CD8-positive, alpha-beta T cell (primary cell): ENCODE measurements at places on chromosomes 3 and 15.
A peak's percentile ranks its signal among the peaks of the same experiment; 100 is the strongest.

DNA sequence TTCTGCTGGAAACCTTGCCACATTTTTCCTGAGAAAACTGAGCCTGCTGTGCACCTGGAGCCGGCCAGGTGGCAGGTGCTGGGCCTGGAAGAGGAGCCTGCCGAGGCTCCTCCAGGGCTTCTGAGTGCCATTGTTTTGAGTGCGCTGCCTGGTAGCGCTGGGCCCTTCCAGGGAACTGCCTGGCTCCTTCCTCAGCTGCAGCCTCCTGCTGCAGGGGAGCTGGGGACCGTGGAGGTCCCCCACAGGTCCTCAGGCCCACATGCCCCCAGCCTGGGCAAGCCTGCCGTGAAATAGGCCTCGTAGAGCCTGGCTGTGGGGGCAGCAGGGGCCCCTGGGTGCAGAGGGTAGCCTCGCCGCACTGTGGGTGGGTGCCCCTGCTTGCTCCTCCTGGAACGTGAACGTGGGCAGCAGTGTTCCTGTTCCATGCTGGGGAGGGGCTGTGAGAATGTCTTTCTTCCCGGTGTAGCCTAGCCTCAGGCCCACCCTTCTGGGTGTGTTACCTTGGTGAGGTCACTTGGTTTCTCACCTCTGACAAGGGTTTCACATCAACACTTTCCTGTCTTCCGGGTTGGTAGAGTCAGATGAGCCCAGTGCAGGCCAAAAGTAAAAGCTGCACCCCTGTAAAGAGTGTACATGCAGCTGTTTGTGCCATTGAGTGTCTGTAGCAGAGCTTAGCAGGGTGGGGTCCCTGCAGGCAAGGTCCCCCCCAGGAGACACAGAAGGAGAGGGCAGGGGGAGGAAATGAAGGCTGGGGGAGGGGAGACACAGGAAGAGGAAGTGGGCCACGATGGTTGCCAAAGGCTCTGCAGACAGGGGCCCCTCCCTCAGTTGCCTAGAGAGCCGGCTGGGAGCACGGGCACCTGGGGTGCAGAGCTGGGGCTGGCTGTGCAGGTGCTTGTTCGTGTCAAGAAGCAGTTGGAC, 34.5 kb downstream of the KLF13 start:
- DNase-seq = peak; percentile 97

DNA sequence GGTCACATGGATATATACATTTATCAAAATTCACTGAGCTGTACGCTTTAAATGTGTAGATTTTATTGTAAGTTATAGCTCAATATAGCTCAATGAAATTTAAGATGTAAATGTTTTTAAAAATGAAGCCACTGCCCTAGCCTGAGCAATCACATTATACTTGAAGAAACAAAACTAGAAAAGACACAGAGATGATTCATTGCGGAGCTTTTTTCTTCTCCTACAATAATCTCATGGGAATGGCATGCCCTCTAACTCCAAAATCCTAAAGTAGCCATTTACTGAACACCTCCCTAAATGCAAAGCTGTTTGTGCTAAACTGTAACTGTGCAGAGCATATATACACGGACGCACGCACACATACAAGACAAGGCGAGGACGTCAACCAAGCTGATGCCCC, 84.2 kb downstream of the MYO9A start:
- DNase-seq = no peak

DNA sequence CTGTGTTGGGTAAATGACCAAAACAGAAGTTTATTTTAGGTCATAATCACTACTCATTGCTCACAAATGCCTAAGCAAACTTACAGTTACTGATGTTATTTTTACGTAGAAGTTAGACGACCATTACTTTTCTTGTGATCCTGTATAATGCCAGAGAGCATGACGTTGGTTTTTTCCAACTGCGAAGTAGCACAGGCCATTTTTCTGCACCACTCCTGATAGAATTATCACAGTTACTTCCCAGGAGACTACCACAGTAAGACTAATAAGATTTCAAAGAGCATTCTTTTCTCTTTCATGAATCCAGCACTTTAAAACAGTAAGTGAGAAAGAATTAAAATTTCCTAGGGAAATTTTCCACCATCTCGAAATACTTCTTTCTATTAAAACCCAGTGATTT, 19.8 kb downstream of the CD200 start:
- no peak for DNase-seq

DNA sequence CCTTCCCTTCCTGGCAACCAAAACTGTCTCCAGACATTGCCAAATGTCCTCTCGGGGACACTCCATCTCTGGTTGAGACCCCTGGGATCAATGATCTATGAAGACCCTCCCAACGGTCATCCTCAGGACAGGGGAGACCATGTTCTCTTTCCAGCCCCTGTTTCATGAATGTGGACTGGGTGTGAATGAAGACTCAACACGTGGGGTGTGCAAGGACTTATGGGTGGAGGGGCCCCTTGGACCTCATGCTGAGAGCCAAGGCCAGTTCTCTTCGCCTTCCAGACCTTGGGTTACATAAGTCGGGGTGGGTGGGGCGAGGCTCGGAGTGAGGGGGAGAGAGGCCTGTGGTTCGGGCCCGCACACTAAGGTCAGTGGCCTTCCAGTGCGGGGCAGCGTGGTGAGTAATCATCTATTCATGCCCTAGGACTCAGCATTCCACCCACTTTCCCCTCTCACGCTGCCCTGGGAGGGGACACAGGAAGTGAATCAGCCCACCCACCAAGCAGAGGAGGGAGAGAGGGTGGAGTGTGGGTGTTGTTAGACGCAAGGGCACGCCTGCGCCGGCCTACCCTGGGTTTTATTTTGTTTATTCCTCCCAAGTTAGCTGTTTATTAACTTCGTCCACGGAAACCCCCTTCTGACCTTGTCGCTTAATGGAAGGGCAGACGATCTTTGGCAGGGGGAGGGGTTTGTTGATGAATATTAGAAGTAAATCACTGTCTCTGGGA, 6.7 kb downstream of the PAQR5 start:
- no peak for DNase-seq

GRCh38 chr3:127747751-127748521, 74.4 kb downstream of the MGLL start:
- no peak for DNase-seq

DNA sequence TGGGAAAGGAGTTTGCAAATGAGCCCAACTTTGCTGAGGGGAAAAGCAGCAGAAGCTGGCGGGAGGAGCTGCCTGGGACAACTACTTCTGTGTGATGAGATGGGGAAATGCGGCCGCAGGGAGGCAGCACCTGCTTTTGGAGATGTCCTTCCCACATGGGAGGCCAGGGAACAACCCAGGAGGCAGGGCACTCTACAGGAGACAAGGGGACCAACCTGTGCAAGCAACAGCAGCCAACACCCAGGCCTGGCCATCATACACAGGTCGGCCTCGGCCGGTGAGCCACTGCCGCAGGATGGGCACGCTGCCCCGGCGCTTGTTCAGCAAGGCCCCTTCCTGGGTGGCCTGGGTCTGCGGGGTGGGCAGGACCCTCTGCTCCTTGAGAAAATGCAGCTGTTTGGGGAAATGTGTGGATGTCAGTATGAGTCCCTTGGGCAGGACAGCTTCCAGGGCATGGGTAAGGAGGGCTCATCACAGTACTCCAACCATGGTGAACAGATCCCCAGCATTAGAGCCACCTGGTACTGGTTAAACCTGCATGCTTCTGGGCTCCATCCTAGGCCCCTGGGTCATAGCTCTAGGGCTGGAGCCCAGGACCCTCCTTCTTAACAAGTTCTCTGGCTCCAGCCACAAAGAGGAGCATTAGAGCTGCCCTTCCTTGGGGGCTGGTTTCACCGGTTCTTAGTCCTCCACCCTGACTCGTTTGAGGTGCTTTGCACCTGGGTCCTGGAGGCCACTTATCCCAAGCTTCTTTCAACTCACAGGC, 11.6 kb downstream of the EPB42 start:
- no peak for DNase-seq

GRCh38 chr15:75702436-75702835, 10.2 kb downstream of the CSPG4 start:
- no peak for DNase-seq

- DNase-seq = no peak
Measured at GRCh38 chr3:175005193-175005592, 146.1 kb downstream of the NAALADL2 start.

DNA sequence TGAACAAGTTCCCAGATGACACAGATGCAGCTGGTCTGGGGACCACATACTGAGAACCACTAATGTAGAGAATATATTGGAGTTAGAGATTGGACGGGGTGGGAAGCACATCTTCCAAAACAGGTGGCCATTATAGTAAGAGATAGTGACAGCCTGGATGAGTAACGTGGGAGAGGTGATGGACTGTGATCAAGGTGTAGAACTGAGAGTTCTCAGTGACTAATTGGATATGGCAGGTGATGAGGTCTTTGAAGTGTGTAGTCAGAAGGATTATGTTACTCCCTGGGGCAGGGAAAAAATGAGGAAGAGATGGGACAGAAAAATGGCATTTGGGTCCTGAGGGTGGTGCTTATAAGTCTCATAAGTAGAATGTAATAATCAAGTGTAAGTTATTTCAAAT, 66.6 kb downstream of the KCNMB2 start:
- no peak for DNase-seq

GRCh38 chr3:57872606-57873005, 116.5 kb downstream of the SLMAP start:
- no peak for DNase-seq

DNA sequence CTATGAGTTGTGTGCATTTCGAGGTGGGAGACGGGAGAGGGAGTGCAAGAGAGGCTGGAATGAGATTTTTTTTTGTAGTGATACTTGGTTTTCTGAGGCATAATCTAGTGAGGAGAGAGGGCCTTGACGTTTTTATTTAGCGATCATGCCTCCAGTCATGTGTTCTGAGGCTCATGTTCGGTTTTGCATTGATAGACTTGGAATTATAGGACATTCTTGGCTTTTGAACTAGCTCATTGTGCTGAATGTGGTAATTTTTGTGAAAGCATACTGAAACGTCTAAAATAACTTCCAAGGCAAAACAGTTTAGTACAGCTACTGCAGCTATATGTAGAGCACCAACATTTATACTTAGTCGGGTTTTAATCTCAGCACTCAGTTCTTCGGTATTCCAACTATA, 408.1 kb downstream of the CNTN4 start:
- DNase-seq = no peak

DNA sequence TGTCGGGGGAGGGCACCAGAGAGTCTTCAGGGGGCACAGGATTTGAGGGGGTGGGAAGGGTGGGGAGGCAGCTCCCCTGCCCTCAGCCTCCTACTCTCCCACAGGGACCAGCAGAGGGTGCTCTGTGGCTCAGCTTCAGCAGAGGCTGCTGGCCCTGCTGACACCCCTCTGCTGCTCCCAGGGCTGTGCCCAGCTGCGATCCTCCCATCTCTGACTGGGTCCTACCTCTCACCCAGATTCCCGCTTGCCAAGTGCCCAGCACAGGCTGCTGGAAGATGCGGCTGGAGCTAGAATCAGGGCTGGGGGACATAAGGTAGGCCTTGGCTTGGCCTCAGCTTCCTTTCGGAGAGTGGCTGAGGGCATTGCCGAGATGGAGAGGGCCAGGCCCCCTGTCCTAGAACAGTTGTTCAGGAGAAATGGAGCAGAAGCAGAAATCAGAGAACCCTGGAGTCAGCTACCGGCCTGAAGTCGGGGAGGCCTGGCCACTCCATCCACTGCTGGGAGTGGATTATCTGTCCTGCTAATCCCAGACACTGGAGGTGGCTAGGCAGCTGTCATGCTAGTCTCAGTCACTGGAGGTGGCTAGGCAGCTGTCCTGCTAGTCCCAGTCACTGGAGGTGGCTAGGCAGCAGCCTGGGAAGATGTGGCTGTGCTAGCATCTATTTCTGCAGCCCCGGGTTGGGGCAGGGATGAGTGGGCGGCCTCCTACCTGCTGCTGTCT, 3.9 kb downstream of the GRM2 start:
- DNase-seq = no peak

GRCh38 chr3:98574132-98574531, 19.3 kb downstream of the CPOX start:
- no peak for DNase-seq

DNA sequence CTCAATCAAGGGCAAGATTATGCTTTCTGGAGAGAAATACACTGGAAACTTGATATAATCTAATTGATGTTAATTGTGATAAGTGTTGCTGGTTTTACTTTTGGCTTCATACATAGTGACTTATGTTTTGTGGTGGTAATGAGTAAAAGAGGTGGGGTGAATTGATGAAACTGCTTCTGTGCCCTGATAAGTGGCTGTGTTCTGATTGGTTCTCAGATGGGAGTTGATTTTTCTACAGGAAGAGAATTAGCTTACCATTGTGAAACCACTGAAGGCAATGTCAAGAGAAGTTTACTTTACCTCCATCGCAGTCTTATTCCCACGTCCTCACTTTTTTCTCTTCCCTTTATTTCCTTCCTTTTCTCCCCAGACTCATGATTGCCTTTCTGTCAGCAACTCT, 23.8 kb downstream of the TMEM45A start:
- no peak for DNase-seq

- no peak for DNase-seq
Measured at GRCh38 chr3:185503521-185503920, 4.7 kb upstream of the TMEM41A start.

DNA sequence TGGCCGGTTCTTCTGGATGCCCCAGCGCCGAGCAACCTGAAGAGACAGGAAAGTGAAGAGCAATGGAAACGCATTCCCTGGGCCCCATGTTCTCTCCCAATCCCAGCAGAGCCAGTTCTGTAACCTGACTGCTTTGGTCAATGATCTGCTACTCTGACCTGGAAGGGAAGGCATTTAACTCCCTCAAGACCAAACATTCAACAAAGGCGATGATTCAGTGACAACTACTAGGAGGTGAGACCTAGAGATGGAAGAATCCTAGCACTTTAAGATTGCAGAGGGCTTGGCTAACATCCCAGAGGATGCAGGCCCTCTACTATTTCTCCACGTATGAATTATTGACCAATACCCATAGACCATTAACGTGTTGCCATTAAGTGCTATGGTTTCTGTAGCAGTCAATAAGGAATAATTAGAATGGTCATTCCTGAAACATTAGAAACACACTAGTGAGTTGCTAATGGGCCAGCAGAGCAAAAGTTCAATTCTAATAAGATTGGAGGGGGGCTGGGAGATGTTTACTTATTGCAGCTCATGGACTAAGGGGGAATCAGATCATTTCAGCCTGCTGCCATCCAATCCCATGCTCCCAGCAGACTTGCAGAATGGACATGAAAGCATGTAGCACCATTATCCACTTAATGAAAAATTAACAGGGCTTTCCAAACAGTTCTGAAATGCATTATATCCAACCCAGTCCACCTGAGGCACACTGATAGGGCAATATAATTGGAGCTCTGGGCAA, 56.6 kb downstream of the ETV5 start:
- DNase-seq = no peak
